SK-N-MC (cell line): ENCODE measurements at places on chromosomes 11 and 22.

- DNase-seq = no peak
Measured at GRCh38 chr11:1467270-1467669, 19.3 kb downstream of the MOB2 start.

- no peak for DNase-seq
Measured at GRCh38 chr22:42645341-42645937, 3.8 kb downstream of the CYB5R3 start.

GRCh38 chr11:58787903-58788302, 56.2 kb upstream of the GLYAT start:
- DNase-seq = no peak

- no peak for DNase-seq
Measured at GRCh38 chr11:119752946-119753345, 23.9 kb upstream of the NECTIN1 start.

DNA sequence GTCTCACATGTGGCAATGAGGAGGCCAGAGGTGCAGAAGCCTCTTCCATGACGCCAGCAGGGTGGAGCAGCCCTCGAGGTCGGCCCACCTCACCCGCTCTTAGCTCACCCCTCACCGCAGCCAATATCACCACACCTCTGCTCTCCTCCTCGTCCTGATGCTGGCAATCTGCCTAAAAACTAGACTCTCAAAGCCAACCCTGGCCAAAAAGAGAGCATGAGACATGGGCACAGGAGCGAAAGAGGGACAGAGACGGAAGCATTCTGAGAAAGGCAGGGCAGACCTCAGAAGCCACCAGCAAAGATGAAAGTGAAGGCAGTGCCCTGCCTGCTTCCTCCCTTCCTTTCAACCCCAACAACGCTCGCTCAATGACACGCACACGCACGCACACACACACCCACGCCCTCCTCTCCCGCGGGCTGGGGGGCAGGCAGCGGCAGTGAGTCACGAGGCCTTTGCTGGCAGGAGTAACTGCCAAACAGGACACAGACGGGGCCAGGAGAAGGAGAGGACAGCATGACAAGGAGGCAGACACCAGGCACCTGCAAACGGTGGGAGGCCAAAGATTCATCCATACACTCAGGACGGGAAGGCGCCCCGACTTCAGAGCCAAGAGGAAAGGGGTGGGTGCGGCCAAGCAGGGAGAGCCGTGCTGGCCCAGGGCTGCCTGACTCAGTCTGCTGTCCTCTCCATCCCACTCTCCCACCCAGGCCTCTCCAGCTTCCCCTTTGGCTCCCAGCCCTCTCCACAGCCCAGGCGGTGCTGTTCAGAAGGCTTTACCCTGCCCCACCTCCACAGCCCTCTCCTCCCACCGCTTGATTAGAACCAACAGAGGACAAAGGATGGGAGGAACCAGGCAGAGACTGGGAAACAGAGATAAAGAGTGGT, 11.4 kb downstream of the IGSF9B start:
- no peak for DNase-seq

- no peak for DNase-seq
Measured at GRCh38 chr11:43358279-43358800, 380 bp upstream of the TTC17 start.

GRCh38 chr22:37105154-37105553, 4.4 kb downstream of the TMPRSS6 start:
- no peak for DNase-seq
